ENCODE measurements at places on chromosomes 1 and 21. TPM values are rescaled to one million over a fixed set of nuclear protein-coding genes. Genes with fewer than 3 reads are reported as not detected.

GRCh38 chr1:29653034-29653810 lies 416.9 kb downstream of the PTPRU start:
- H3K4me3 ChIP-seq: no peak overlapping the region
- no peak overlapping the region for H3K27ac ChIP-seq
- H3K36me3 ChIP-seq: no peaks in the 10 kb centered on the region
- H3K27me3 ChIP-seq: no peaks in the 10 kb centered on the region
- DNase-seq: peak; percentile 43

Gene RPS6KA1
- polyA plus RNA-seq: 26.9 TPM

Gene NTRK1
- 3.9 TPM for polyA plus RNA-seq

Gene SPRR2A
- not detected for polyA plus RNA-seq

DNA sequence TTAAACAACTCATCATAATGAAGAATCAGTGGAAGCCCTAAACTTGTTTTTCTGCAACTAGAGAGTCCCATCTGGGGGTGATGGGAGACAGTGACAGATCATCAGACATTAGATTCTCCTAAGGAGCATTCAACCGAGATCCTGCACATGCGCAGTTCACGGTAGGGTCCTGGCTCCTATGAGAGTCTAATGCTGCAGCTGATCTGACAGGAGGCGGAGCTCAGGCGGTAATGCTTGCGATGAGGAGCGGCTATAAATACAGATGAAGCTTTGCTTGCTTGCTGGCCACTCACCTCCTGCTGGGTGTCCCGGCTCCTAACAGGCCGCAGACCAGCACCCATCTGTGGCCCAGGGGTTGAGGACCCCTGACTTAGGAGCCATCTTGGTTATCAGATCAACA lies 247.2 kb downstream of the FMN2 start:
- peaks cover 14% of the 10 kb centered on the region for H3K4me1 ChIP-seq
- H3K4me3 ChIP-seq: no peak overlapping the region
- no peak overlapping the region for H3K27ac ChIP-seq
- no peaks in the 10 kb centered on the region for H3K36me3 ChIP-seq
- DNase-seq: no peak

- H3K4me3 ChIP-seq: peak within 1 kb of the TSS; percentile 79
- no peaks in the 10 kb centered on the region for H3K36me3 ChIP-seq
- no peaks in the 10 kb centered on the region for H3K27me3 ChIP-seq
- H3K4me1 ChIP-seq: peaks cover 20% of the 10 kb centered on the region
- H3K27ac ChIP-seq: peak within 1 kb of the TSS; percentile 97
Measured at GRCh38 chr1:155208541-155209311, at the start of gene MTX1. TSS of gene MTX1 (plus strand) at chr1:155208695. CDS start at chr1:155208805, 110 bp downstream.

GRCh38 chr21:33441489-33442477 lies 38.0 kb downstream of the TMEM50B start:
- peaks cover 12% of the 10 kb centered on the region for H3K36me3 ChIP-seq
- peaks cover 9% of the 10 kb centered on the region for H3K4me1 ChIP-seq
- peak overlapping the region; percentile 72 for H3K27ac ChIP-seq
- H3K4me3 ChIP-seq: no peak overlapping the region

DNA sequence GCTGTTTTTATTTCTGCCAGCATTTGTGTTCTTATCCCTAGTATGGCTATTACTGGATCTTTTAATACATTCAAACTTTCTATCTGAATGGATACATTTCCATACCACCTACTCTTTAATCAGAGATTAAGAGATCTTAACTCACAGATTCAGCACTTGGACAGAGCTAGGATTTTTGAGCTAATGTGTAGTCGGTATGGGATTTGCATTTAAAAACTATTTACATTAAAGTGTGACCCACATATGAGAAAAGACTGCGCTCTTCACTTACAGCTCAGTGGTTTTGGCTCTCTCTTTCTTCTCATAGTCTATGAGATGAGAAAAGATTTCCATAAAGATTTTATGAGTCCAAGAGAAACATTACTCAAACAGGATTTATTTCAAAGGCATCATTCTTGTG lies 16.4 kb downstream of the HMGB4 start:
- H3K27ac ChIP-seq: no peak overlapping the region
- no peaks in the 10 kb centered on the region for H3K4me1 ChIP-seq
- DNase-seq: no peak

All from cardiac muscle cell (in vitro differentiated cells and primary cell).